ENCODE measurements at places on chromosomes 2 and 18.

GRCh38 chr18:47265197-47265596 lies 13.7 kb upstream of the SKOR2 start:
- peaks cover 70% of the 10 kb centered on the region for H3K27me3 ChIP-seq
- no peaks in the 10 kb centered on the region for H3K36me3 ChIP-seq
- peaks cover 11% of the 10 kb centered on the region for H3K4me1 ChIP-seq
- no peak overlapping the region for H3K27ac ChIP-seq
- no peak for DNase-seq

GRCh38 chr2:221883976-221884375 lies 311.9 kb upstream of the EPHA4 start:
- no peaks in the 10 kb centered on the region for H3K27me3 ChIP-seq
- DNase-seq = no peak
- H3K27ac ChIP-seq = no peak overlapping the region
- no peaks in the 10 kb centered on the region for H3K36me3 ChIP-seq

DNA sequence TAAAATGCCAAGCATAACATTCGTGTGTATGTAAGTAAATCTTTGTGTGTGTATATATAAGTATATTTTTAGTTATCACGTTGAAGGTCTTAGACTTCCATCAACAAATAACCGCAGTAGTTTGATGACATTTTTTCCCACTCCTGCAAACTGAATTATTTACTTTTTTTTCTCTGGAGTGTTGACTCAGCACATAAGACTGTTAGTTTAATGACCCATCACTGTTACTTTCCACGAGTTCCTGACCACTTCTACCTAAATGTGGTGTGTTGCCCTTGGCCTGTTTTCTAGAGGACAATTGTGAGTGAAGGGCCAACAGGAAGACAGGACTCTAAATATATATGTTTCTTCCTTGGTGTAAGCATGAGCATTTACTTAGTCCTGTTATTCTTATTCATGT lies 71.3 kb upstream of the TXNDC2 start:
- H3K27me3 ChIP-seq = peaks cover 16% of the 10 kb centered on the region
- H3K4me1 ChIP-seq = no peaks in the 10 kb centered on the region
- no peak for DNase-seq

GRCh38 chr18:61851940-61852451 lies 40.8 kb downstream of the RNF152 start:
- DNase-seq = no peak
- H3K4me3 ChIP-seq = no peak overlapping the region
- H3K27me3 ChIP-seq = peaks cover 8% of the 10 kb centered on the region
- H3K27ac ChIP-seq = no peak overlapping the region
- H3K4me1 ChIP-seq = no peaks in the 10 kb centered on the region

DNA sequence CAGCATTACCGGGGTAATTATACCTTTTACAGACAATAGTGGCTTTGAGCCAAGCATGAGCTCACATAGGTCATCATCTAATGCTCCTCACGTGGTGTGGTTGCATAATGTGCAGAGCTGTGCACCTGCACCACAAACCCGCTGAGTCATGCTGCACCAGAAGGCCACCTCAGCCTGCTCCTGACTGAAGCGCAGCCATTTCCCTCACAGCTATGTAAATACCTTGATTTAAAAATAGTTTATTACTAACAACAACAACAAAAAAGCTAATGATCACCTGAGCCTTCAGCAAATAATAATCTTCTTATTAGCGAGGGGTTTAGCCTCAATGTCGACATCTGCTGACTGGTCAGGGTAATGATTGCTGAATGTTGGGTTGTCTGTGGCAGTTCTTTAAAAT lies 238.8 kb downstream of the MBD5 start:
- no peaks in the 10 kb centered on the region for H3K4me1 ChIP-seq
- no peak for DNase-seq
- H3K27me3 ChIP-seq = no peaks in the 10 kb centered on the region
- H3K36me3 ChIP-seq = peaks cover 42% of the 10 kb centered on the region
- H3K4me3 ChIP-seq = no peak overlapping the region

DNA sequence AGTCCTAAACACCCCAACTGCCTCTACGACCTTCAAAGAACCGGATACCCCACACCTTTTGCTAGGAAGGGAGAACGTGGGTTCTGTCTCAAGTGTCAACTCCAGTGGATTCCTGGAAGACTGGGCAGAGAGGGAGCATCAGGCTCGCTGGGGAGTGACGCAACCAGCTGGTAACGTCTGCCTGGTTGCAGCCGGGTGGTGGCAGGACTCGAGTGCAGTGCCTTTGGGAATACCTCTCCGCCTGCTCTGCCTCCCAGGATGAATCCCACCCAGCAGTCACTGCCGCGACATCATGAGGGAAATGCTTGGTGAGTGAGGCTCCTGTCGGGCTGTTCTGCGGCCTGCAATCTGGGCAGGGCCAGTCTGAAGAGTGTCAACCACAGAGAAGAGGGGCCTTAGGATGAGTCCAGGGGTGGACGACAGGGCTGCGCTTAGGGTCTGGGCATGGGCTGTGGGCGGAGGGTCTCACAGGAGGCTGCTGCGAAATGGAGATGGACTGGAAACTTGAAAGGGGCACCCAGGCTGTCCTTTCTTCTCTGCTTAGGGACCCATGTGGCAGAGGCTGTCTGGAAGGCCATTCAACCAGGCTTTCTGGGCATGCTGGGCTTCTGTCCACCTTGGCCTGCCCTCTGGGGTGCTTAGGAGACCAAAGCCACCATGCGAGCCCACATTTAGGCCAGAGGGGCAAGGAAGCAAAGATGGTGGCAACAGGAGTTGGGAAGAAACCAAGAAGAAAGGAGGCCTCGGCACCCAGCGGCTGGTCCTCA lies 12.9 kb downstream of the GPR17 start:
- peaks cover 44% of the 10 kb centered on the region for H3K27me3 ChIP-seq
- no peak overlapping the region for H3K27ac ChIP-seq
- no peak for DNase-seq
- H3K4me1 ChIP-seq = peaks cover 2% of the 10 kb centered on the region
- no peak overlapping the region for H3K4me3 ChIP-seq

- no peaks in the 10 kb centered on the region for H3K36me3 ChIP-seq
- no peak overlapping the region for H3K27ac ChIP-seq
- H3K27me3 ChIP-seq = no peaks in the 10 kb centered on the region
- H3K4me1 ChIP-seq = no peaks in the 10 kb centered on the region
- no peak for DNase-seq
- no peak overlapping the region for H3K4me3 ChIP-seq
These were observed 43.7 kb upstream of the NAT8 start for GRCh38 chr2:73685764-73686438.

GRCh38 chr2:40935349-40935748 lies 483.5 kb upstream of the SLC8A1 start:
- H3K4me1 ChIP-seq = no peaks in the 10 kb centered on the region
- no peaks in the 10 kb centered on the region for H3K36me3 ChIP-seq
- H3K4me3 ChIP-seq = no peak overlapping the region
- H3K27me3 ChIP-seq = no peaks in the 10 kb centered on the region
- H3K27ac ChIP-seq = no peak overlapping the region

- DNase-seq = no peak
- H3K4me1 ChIP-seq = no peaks in the 10 kb centered on the region
- no peaks in the 10 kb centered on the region for H3K36me3 ChIP-seq
- H3K27me3 ChIP-seq = peaks cover 43% of the 10 kb centered on the region
These were observed 20.3 kb downstream of the ADCYAP1 start for GRCh38 chr18:924987-925386.

- H3K4me1 ChIP-seq = no peaks in the 10 kb centered on the region
- peak; percentile 68 for DNase-seq
- no peaks in the 10 kb centered on the region for H3K36me3 ChIP-seq
- peaks cover 8% of the 10 kb centered on the region for H3K27me3 ChIP-seq
- H3K27ac ChIP-seq = no peak overlapping the region
These were observed 74.1 kb downstream of the COL4A3 start for GRCh38 chr2:227238238-227239237.

DNA sequence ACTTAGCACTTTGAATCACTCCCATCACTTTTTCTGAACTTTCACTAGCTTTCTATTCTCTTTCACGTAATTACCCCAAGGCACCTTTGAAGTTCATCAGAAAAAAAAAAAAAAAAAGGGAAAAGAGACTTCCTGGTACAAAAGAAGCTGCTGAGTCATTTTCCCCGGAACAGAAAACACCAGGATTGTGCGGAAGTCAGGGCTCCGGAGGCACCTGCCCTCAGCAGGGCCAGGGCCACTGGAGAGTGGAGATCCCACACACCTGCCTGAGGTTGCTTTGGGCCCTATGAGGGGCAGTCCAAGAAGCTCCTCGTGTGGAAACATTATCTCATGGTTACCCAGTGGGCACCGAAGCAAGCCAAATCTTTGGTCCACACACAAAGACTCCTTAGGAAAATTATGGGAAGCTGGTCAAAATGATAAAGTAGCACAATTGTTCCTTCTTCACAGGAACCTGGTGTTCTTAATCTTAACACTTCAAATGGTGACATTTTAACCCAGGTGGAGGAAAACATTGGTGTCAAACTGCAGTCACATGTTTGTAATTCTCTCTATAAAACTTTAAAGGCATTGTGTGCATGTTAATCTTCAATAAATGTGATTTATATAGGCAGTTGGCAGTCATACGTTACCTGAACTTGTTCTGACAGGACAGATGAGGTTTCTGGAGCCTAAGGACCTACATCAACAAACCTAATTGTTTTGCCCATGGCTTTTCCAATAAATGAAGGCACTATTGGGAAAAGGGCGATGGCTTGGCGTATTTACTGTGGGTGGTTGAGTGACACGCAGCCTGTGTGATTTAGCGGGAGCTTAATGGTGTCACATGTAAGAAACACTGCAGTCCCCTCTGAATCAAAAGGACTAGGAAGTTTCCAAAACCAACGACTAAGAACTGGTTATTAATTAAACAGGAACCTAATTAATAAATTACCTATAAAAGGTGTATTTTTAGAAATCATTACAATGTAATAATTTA lies 23.4 kb upstream of the FAM110C start:
- H3K4me1 ChIP-seq = no peaks in the 10 kb centered on the region
- no peak overlapping the region for H3K27ac ChIP-seq
- H3K27me3 ChIP-seq = peaks cover 12% of the 10 kb centered on the region
- no peak for DNase-seq
- no peaks in the 10 kb centered on the region for H3K36me3 ChIP-seq

- peak overlapping the region; percentile 100 for H3K27ac ChIP-seq
- no peaks in the 10 kb centered on the region for H3K36me3 ChIP-seq
- peak; percentile 71 for DNase-seq
- peaks cover 51% of the 10 kb centered on the region for H3K4me1 ChIP-seq
- peak overlapping the region; percentile 79 for H3K4me3 ChIP-seq
These were observed 98.0 kb upstream of the BZW1 start for GRCh38 chr2:200713704-200714064.

GRCh38 chr2:152445791-152446201 lies 110.8 kb downstream of the FMNL2 start:
- no peak for DNase-seq
- H3K36me3 ChIP-seq = no peaks in the 10 kb centered on the region
- H3K27ac ChIP-seq = no peak overlapping the region
- peaks cover 6% of the 10 kb centered on the region for H3K4me1 ChIP-seq
- peaks cover 33% of the 10 kb centered on the region for H3K27me3 ChIP-seq

DNA sequence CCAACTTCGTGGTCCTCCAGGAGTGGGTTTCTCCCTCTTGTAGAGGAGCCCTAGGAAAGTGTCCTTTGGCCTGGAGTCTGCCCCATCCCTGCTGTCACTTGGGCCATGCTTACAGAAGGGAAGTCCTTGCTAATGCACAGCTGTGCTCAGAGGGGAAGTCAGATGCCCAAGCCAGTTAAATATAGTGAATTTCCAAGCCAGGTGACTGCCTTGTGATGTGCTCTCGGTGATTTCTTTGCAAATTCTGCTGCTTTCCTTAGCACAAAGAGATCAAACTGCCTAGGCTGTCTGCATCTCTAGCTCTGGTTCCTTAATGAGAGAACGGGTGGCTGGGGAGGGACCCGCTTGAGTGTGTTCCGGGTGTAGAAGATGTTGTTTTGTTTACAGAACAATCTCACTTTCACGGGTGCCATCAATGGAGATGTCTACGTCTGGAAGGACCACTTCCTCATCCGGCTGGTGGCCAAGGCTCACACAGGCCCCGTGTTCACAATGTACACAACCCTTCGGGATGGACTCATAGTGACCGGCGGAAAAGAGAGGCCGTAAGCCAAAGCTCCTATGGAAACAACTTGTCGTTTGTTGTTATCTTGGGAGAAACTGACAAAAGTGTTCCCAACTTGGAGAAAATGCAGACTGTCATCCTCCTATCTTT lies 91.4 kb downstream of the RTN4 start:
- no peaks in the 10 kb centered on the region for H3K36me3 ChIP-seq
- no peaks in the 10 kb centered on the region for H3K4me1 ChIP-seq
- no peak overlapping the region for H3K27ac ChIP-seq

- H3K27me3 ChIP-seq = no peaks in the 10 kb centered on the region
- no peaks in the 10 kb centered on the region for H3K4me1 ChIP-seq
These were observed 14.0 kb downstream of the STK25 start for GRCh38 chr2:241494311-241494908.

DNA sequence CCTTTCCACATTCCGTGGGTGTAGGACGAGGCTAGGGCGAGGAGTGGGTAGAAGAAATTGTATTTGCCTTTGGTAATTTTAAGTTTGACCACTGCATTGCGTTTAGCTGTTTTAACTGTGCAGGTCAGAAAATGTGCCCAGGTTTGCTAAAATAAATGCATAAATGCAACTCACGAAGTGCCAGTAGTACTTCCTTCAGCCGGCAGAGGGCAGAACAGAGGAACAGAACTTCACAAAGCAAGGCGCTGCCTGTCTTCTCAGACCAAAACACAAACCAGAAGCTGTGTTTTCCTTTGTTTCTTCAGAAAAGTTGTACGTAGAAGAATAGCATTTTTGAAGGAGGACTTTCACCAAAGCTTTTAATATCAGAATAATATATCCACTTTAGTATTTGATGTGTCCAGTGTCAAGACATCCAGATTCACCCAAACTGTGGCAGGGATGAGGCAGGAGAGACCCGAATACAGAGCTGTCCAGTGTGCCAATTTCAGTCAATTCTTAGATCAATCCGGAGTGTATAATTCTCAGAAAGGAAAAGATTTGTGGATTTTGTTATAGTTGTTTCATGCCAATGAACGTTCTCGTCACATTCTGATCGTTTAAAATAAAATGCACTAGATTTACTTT lies 348.6 kb downstream of the DLGAP1 start:
- H3K4me3 ChIP-seq = no peak overlapping the region
- peak; percentile 67 for DNase-seq
- H3K27ac ChIP-seq = no peak overlapping the region
- H3K27me3 ChIP-seq = peaks cover 7% of the 10 kb centered on the region
- H3K36me3 ChIP-seq = no peaks in the 10 kb centered on the region
- H3K4me1 ChIP-seq = no peaks in the 10 kb centered on the region

DNA sequence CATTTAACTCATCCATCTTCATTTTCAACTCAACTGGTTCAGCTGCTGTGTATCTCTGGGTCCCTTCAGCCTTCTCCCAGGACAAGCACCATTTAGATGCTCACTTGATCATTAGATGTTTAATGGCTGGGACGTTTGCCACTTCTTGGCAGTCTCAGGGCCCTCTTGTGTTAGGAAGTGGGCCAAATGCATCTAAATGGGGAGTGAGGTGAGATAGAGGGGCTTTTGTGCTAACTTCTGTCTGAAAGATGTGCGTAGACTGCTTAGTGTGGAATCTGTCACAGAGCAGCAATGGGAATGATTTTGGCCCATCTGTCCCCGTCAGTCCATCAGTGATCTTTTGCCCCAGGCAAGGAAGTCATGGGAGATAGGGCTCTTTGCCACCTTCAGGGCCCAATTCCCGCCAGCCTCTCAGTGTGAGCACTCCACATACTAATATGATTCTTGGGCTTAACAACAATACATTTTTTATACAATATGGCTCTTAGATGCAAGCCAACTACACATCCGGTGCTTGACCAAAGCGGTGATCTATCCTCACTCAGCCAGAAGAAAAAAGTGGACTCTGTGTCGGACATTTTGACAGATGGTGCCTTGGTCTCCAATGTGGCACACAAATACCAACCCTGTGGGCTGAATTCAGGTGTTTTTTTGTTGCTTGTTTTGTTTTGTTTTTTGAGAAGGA lies 95.7 kb upstream of the EPC2 start:
- DNase-seq = peak; percentile 13
- no peak overlapping the region for H3K27ac ChIP-seq
- H3K4me1 ChIP-seq = peaks cover 37% of the 10 kb centered on the region
- no peaks in the 10 kb centered on the region for H3K36me3 ChIP-seq
- H3K4me3 ChIP-seq = no peak overlapping the region

Measured in activated T-cell treated with anti-CD3 and anti-CD28 coated beads, Interleukin-2, amount 50 U/mL, for 24 hours (primary cell).